ENCODE measurements at places on chromosomes 12 and 14.
A peak's percentile ranks its signal among the peaks of the same experiment; 100 is the strongest.

GRCh38 chr12:96409731-96410130, 9.5 kb upstream of the CDK17 start:
- DNase-seq, result no peak

DNA sequence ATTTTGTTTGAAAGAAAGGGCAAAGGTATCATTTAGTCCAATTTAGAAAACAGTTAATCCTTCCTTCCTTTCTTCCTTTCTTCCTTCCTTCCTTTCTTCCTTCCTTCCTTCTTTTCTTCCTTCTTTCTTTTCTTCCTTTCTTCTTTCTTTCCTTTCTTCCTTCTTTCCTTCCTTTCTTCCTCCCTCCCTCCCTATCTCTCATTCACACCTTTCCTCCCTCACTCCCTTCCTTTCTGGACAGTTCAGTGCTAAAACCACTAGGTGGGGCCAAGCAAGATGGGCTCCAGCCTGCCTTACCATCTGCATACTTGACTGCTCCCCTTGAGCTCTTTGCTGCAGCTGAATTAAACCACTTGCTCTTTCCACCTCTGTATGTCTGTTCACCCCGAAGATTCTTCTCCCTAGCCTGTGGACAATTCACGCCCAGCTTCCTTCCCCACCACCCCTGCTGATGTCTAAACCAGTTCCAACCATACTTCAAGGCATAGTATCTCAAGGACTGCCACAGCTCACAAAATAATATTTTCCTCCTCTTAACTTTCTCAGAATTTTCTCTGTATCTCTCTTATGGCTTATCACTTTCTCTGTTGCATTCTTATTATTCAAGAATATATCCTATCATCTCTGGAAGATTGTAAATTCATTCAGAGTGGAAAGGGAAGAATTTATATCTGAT, 78.0 kb downstream of the DBX2 start:
- no peak for DNase-seq

- no peak for DNase-seq
These were observed 39.8 kb downstream of the NOPCHAP1 start for GRCh38 chr12:105025890-105026289.

GRCh38 chr14:52583544-52583943, 30.9 kb downstream of the GPR137C start:
- no peak for DNase-seq

- no peak for DNase-seq
These were observed 153.1 kb upstream of the NPAS3 start for GRCh38 chr14:32785585-32785984.

- DNase-seq, result no peak
These were observed 52.8 kb downstream of the TSPAN19 start for GRCh38 chr12:84983289-84983688.

DNA sequence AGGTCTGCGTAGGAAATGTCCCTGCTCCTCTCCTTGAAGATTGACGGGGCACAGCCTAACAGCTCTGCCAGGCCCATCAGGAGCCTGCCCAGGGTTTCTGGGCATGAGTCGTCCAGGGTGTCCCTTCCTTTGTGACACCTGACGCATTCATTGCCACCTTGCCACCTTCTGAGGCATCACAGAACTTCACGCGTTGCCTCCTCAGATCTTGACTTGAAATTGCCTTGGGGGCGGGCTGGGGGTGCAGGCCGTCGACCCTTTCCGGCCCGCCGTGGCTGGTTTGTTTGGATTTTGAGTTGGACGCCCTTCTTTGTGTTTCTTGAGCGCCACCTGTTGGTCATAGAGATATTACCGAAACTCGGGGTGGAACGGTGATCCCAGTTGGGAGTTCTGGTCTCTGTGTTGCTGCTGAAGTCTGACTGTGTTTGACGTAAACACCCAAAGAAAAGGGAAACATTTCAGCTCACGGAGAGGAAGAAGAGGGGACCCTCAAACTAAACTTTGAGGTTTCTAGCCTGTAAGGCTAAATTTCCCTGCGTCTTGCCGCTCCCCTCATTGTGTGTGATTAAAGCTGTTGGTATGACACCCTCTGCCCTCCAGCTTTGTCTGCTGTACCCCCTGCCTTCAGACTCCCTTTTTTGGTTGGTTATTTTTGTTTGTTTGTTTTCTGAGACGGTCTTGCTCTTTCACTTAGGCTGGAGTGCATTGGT, 44.6 kb downstream of the MLXIP start:
- peak; percentile 43 for DNase-seq

DNA sequence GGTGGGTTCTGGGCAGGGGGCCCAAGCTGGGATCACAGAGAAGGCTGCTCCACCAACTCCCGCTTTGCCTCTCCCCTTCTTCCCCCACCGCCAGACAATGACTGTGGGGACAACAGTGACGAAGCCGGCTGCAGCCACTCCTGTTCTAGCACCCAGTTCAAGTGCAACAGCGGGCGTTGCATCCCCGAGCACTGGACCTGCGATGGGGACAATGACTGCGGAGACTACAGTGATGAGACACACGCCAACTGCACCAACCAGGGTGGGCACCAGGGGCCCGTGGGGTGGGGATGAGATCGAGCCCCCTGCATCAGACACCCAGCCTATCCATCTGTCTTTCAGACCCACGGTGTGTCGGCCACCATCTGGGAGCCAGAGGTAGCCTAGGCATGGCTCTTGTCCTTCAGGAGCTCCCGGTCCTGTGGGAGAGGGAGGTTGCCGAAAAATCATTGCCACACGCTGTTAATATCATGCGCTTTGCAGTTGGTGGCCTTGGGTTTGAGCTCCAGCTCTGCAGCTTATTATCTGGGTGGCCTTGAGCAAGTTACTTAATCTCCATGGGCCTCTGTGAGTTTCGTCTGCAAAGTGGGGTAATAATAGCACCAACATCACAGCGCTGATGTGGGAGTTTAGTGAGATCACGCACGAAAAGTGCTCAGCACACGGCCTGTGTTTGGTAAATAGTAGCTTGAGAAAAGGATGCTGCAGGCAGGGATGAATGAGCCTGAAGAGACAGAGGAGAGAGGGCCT, 21.8 kb upstream of the LRP1-AS start:
- no peak for DNase-seq

- DNase-seq, result no peak
These were observed 113.3 kb downstream of the ADGRD1 start for GRCh38 chr12:131066886-131067490.

- no peak for DNase-seq
These were observed 87.1 kb downstream of the GPR135 start for GRCh38 chr14:59377991-59378601.

DNA sequence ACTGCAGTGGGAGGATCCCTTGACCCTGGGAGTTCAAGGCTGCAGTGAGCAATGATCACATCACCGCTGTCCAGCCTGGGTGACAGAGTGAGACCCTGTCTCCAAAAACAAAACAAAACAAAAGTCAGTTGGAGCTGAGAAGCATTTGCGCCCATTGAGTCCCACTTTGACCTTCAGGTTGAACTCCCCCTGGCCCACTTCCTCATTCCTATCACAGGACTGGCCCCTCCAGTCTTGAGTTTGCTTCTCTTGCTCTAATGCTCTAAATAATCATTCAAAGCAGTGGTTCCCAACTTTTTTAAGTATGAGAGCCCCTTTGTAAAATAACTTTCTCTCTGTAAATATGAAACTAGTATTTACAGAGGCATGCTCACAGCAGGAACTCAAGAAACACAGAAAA, 28.0 kb upstream of the GSC start:
- no peak for DNase-seq

DNA sequence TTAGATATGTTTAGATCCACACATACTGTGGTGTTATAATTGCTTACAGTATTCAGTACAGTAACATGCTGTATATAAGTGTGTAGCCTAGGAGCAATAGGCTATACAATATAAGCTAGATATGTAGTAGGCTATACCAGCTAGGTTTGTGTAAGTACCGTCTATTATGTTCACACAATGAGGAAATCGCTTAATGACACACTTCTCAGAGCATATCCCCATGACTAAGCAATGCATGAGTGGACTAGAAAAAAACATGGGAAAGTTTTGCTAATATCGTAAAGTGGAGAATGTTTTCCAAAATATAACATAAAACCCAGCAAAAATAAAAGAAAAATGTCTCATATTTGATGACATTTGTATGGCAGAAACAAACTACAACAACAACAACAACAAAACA, 27.3 kb downstream of the AKAP3 start:
- no peak for DNase-seq

DNA sequence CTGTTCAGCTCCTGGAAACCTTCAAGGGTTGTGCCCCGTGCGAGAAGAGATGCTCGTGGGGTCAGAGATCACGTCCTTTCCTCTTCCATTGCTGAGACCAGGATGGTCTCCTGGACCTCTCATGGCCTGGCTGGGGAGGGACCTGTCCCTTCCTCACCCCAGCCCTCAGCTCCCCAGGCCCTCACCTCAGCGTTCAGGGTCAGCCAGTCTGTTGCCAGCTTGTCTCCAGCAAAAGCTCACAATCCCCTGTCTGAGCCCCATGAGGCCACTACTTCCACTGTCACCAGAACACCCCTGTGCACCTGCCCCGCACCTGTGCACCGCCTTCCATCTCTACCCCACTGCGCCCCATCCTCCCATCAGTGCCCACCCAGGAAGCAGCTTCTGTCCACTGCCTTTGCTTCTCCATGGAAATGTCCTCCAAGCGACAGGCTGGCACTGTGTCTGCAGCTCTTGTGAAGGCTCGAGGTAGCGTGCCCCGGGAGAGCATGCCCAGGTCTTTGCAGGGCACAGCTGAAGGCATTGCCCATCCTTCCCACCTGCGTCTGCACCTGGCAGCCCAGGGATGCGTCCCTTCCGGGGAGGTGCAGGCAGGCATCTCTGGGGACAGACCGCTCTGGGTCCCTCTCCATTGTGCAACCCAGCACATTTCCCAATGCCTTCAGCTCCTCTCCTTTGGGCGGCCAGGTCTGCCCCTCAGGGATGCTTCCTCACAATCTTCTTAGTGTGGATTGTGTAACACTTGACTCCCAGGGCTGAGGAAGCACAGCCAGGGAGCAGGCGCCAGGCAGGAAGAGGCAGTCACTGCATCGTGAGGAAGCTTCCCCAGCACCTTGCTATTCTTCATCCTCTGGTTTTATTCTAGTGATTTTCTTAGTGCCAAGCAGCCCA, 179.6 kb downstream of the ADGRD1 start:
- no peak for DNase-seq

DNA sequence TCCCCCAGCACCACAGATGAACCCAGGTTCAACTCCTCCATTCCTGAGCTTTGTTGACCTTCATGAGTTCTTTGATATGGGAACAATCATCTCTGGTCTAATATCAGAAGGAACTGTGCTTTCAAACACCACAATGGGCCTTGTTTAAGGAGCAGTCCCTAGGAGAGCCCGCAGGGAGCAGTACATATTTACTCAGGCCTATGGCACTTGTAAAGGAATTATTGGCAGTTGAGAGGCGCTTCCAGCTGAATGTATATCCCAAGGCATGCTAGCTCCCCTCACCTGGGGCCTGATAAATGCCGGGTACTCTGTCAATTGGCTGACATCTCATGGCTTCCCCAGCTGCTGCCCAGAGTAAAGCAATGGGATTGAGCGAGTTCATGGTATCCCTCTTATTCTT, 76.2 kb downstream of the ZFP36L1 start:
- DNase-seq, result no peak

All from stimulated activated CD4-positive, alpha-beta T cell treated with anti-CD3 and anti-CD28 coated beads, Interleukin-15, amount 100 ng/mL, for 48 hours (primary cell).